ENCODE measurements at places on chromosomes 16 and 17. TPM values are rescaled to one million over a fixed set of nuclear protein-coding genes. Genes with fewer than 3 reads are reported as not detected.

GRCh38 chr17:73575470-73576221 lies 68.6 kb downstream of the SDK2 start:
- no peak for DNase-seq

DNA sequence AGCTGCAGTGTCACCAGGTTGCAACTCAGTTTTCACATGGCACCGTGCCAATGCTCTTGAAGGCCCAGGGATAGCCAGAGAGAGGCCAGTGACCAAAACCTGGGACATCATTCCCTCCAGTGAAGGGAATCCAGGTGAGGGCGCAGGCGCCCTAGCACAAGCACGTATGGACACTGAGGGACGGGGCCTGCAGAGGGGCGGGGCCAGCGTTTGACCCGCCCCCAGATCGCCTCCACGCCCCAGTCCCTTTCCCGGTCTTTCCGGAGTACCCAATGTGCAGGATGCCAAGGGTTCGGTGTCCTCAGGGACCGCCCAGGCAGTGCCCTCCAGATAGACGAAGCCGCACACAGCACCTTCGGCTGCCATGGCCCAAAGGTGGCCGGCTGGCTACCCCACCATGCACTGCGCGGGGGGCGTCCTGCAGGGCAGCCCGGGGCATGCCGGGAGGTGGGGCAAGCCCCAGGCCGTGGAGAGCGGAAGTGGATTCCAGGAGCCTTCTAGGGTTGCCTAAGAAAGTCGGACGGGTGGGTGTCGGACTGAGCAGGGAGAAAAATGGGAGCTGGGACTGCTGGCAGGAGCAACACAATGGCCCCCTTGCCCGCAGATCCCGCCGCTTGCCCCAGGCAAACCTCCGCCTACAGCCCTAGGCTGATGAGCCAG lies 4.6 kb downstream of the SLC12A4 start:
- DNase-seq, result no peak

DNA sequence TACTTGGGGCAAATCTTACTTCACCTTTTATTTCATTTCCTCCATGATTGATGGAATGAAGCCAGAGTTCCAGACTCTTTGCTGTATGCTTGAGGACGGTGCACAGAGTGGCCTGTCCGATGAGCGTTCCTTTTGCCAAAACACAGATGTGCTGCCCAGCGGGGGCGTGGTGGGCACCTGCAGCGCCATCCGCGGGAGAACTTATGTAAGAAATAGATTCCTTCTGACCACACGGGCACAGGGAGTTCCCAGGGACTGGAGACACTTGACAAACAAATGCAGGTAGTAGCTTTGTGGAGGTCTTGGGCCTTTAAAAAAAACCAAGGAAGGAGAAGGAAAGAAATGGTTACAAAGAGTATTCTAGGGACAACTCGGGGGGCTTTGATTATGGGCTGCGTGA lies 30.6 kb downstream of the CRAMP1 start:
- DNase-seq, result no peak

DNA sequence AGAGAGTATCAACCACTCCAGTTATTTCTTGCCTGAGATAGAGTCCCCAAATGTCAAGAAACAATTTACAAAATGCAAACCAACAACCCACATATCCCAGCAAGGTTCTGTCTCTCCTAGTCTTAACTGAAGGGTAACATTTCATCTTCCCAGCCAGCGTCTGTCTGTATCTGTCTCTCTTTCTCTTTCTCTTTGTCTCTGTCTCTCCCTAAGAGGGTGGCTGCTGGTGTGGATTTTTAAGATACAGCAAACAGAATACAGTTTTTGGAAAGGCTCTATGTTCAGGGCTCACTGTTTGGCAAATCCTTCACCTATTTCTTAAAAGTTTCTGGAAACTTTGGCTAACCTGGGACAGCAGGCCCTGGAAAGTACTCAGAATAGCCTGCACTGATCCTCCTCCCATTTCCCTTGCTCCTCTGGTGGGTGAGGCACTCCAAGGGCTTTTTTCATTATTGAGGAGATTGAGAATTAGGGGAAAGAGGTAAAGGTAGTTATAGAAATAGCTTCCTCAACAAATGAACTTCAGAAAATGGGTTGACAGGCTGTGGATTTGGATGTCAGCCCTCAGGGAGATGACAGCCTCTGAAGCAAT lies 6.2 kb downstream of the HOXB4 start:
- no peak for DNase-seq

- DNase-seq, result no peak
Observed at GRCh38 chr16:75273054-75273925, 21.9 kb upstream of the BCAR1 start.

- DNase-seq, result no peak
Observed at GRCh38 chr16:54049591-54050458, 236.8 kb downstream of the IRX3 start.

DNA sequence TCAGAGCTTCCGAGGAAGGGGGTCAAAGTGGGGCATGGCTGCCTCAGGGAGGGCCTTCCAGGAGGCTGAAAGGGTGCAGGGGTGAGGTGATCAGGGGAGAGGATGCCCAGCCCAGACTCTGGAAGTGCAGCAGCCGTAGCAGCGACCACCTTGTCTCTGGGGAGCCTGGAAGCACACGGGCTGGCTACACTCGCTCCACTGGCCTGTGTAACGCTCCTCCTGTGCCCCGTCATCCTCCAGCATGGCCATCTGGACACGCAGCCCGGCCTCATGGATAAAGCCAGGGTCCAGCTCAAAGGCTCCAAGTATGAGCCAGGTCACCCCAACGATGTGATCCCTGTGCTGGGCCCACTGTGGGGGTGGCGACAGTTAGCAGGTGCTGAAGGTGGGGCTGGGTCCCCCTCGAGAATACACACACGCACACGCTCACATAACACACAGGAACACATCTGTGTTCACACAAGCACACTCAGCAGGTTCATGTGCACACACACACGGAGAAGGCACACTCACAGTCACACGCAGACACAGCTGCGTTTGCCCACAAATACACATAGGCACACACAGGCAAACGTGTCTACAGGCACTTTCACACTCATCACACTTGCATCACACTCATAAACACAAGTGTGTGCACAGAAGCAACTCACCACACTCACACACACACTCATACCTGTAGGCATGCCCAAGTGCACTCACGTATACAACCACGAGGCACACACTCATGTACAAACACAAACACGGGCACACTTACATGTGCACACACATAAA lies 19.3 kb downstream of the POLR3K start:
- DNase-seq, result no peak

- DNase-seq, result no peak
Observed at GRCh38 chr17:55734128-55734781, 11.6 kb upstream of the TMEM100 start.

GRCh38 chr17:55567240-55568214 lies 56.3 kb upstream of the SMIM36 start:
- DNase-seq, result no peak

GRCh38 chr16:60061396-60061795 lies 1327.3 kb upstream of the GOT2 start:
- no peak for DNase-seq

The WRAP53 gene
- 12.8 TPM for total RNA-seq

The SRL gene
- total RNA-seq, result not detected
